Pancreas (tissue), 10 donors: ENCODE measurements at places on chromosomes 12 and 14. TPM values are rescaled to one million over a fixed set of nuclear protein-coding genes. Genes with fewer than 3 reads are reported as not detected.

P2RX2 gene
- polyA plus RNA-seq: 12.0 TPM

GALNT16 gene
- 1.5 TPM for polyA plus RNA-seq

KRT73 gene
- polyA plus RNA-seq: not detected

GUCY2C gene
- not detected for polyA plus RNA-seq

TMEM120B gene
- polyA plus RNA-seq: 11.6 TPM

DNA sequence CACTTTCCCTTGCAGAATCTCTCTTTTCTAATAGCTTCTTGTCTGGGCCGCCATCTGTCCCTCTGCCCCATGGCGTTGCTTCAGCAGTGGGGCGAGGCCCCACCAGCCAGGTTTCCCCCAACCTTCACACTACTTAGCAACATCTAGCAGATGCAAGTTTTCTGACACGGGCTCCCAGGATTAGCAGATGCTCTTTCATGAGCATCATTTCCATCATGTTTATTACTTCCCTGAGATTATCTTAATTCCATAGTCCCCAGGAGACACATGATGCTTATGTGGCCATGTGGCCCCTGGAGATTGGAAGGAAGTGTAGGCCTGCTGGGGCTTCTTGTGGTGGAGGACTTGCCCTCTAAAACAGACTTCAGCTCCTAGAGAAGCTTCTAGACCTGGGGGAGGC is 102.0 kb upstream of the MYL2 start:
- no peak for DNase-seq

DNA sequence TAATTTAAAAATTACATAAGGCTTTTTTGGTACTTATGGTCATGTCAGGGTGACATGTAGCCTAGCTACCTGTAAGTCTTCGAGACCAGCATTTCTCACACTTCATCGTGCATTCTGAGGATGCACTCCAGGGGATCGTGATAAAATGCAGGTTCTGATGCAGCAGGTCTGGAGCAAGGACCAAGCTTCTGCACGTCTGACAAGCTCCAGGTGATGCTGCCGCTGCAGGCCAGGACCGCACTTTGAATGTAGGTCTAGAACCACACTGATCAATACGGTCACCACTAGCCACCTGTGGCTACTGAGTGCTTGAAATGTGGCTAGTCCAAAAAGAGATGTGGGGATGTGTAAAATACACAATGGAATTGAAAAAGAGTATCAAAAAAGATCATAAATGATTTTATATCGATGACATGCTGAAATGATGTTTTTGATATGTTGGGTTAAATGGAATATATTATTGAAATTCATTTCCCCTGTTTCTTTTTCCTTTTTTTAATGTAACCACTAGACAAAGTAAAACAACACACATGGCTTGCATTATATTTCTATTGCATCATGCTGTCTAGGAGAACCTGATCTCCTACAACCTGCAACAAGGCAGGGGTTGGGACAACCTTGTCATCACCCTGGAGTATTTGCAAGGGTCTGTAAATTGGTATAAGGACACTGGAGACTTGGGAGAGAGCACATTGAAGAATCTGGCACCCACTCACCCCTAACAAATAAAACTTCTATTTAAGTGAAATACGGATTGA is 142.4 kb downstream of the DPF3 start:
- DNase-seq: no peak

DNA sequence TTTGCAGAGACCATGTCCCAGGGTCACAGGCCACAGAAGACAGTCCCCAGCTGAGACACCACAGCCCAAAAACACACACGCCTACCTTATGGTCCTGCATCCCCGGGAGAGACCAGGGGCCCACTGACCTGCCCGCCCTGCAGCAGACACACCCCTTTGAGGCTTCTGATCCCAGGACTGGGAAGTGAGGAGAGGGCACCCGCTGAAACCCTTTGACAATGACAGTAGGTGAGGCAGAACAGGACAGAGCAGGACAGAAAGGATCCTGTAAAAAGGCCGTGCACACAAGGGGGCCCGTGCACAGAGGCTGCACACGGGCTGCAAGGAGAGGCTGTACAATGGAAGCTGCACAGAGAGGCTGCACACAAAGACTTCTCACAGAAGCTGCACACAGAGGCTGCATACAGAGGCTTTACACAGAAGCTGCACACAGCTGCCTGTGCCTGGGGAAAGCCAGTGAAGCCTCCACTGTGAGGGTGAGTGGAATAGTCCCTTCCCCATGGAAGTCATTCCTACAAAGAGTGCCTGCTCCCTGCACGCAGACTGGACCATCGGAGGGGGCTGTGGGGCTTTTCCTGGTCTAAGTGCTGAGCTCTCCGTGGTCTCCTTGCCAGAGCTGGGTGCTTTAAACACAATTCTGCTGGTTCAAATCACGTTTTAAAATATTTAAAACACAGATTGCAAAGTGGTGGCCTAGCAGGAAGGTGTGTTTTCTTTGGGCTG is 16.6 kb upstream of the SFSWAP start:
- DNase-seq: no peak

DNA sequence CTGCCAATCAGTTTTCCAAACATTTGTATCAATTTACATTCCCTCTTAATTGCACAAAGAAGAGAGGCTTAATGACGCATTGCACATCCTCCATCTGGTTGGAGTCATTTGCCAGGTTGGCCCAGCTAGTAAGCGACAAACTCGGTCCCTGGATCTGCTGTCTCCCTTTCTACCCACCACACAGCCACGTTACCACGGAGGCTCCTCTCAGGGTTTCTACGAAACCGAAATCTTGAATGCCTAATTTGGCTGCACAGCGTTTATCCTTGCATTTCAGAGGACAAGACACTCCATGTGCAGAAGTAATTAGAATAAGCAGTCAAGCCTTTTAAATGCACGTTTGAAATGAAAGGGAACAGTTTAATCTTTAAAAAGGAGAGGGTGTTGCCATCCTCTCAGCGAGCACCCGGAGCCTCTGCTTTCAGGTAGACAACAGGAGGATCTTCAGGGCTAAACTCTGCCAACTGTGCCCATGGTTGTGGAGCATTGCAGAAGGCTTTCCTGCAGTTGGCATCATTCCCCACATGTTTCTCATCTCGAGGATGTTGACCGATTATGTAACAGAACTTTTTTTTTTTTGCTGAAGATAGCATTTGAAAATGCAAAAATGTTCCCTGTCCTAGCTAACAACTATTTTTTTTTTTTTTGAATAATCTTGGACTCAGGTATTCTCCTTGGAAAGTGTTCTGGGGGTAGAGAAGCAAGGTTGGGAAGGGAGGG is 37.8 kb downstream of the SLC24A4 start:
- DNase-seq: no peak

DNA sequence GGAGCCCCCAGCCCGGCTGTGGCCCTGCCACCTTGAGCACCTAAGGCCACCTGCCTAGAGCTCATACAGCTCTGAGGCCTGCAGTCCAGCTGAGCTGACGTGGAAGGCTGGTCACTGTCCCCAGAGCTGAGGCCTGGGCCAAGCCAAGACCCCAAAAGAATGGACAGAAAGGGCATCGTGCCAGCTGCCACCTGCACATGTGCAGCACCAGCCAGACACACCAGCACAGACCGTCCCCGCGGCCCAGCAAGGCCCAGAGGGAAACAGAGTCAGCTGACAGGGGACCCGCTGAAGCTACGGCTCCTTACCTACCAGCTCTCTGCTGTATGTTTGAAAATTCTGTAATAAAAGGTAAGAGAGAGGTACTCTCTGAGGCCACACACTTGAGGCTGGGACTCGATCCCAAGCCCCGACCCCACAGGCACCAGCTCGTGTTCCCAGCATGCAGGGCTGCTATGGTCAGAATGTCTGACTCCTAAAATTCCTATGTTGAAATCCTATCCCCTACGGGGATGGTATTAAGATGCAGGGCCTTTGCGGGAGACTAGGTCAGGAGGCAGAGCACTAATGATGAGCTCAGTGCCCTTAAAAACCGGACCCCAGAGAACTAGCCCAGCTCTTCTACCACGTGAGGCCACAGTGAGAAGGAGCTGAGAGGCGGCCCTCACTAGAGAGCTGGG is 25.4 kb downstream of the BRF1 start:
- no peak for DNase-seq

GRCh38 chr12:85367936-85368335 is 87.9 kb downstream of the ALX1 start:
- DNase-seq: no peak

DNA sequence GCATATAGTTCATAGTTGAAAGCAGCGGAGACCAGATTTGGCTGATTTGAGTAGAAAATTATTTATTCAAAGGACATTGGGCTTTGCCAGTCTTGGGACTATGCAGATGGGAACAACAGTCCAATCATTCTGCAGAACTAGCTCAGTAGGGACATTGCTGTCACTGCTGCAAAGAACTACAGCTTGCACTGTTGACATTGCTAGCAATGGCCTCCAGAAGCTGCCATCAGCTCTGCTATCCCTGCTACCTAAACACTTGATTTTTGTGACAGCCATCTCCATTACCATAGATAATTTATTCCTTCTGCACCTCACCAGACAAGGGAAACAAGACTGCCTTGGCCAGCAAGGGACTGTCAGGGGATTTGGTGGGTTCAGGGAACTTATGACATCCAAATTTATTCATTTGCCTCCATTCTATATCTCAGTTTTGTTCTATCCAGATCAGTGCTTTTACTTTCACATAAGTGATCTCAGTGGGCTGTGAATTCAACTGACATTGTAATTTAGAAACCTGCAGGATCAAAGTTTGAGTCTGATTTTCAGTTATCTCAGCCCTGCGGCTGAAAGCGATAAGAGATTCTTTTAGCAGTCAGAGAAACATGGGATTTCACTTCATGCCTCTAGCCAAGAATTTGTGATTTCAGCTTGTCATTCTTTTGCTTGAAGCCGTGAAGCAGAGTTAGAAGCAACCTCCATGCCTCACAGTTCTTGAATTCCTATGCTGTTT is 136.7 kb upstream of the FBXO33 start:
- DNase-seq: no peak

DNA sequence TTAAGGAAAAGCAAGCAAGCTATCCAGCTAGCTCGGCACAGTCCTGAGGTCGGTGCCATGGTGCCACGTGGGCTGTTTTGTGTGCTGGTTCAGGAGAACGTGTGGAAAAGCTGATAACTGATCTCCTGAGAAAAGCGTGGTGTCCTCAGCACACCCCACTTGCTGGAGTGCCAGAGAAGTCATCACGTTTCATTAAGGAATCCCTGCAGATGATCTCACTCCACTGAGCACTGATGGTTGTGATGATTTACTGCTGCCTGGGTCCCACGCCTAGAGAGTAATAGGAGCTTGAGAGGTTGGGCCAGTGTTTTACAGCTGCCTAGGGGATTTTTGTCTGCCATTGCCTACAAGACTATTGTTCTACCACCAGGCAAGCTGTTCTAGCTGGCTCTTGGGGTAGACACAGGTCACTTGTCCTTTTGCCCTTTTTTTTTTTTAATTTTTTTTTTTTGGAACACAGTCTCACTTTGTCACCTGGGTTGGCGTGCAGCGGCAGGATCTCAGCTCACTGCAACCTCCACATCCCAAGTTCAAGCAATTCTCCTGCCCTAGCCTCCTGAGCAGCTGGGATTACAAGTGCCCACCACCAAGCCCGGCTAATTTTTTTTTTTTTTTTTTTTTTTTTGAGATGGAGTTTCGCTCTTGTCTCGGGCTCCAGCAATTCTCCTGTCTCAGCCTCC is 42.3 kb upstream of the EVL start:
- no peak for DNase-seq

DNA sequence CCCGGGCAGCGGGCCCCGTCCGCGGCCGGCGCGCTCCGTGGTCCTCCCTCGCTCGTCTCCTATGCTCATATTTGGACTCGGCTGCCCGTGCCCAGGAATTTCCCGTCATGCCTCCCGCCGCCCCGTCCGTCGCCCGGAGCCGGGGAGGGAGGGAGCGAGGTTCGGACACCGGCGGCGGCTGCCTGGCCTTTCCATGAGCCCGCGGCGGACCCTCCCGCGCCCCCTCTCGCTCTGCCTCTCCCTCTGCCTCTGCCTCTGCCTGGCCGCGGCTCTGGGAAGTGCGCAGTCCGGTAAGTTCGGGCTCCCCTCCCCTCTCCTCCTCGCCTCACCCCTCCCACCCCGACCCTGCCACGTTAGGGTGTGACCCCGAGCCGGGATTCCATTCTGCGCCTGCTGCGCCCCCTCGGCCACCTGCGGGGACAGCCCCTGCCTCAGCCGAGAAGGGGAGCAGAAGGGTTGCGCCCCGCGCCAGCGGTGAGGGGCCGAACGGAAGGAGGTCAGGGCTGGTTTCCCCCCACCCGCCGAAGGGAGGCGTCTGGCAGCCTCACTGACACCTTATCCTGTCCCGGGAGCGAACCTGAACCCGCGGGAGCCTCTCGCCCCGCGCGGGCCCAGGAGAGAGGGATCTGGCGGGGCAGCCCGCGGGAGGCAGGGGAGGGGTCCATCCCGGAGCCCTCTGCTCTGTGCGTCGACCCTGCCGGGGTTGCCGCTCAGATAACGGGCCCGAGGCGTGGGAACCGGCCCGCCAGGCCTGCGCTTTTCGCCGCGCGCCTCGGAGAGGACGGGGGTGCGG is at the start of gene MSRB3:
TSS of gene MSRB3 (plus strand) at position 108 of the 793 bp plus-strand sequence. CDS start 29,897 bp downstream, outside the sequence.
- peak; percentile 53 for DNase-seq

- DNase-seq: no peak
Measured at GRCh38 chr14:52464175-52464574, 88.1 kb downstream of the TXNDC16 start.

DNA sequence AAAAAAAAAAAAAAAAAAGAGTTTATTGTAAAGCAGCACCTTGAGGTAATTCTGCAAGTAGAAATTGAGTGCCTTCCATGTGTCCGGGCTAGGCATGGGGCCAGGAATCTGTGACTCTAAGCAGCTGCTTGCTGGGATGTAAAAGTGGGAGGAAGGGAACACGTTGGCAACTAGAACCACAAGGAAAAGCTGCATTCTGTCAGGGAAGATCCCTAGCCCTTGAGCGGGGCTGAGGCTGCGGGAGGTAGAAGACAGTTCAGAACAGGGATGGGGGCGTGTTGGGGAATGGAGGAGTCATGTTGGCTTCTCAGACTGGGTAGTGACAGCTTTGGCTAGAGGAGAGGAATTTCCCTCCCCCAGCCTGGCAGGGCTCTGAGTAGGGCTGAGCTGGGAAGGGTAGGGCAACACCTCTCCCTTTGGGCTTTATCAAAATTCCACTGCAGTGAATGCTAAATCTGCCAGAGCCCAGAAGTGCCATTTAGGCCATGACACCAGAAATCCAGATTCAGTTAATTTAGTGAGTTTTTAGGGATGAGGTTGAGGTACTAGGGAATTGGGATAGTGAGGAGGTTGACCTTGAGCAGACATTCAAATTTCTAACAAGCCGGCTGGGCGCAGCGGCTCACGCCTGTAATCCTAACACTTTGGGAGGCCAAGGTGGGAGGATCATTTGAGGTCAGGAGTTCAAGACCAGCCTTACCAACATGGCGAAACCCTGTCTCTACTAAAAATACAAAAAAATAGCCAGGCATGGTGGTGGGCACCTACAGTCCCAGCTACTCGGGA is 3.4 kb upstream of the TRAFD1 start:
- peak; percentile 83 for DNase-seq
